Hematopoietic multipotent progenitor cell treated with erythropoietin and hydrocortisone succinate and interleukin-3 and kit ligand, for 15 days (in vitro differentiated cells): ENCODE measurements at places on chromosomes 4 and X.
A peak's percentile ranks its signal among the peaks of the same experiment; 100 is the strongest.

GRCh38 chr4:63788271-63788670 lies 621.0 kb downstream of the TECRL start:
- no peak for DNase-seq

GRCh38 chr4:86561256-86561655 lies 32.9 kb upstream of the PTPN13 start:
- DNase-seq: no peak

DNA sequence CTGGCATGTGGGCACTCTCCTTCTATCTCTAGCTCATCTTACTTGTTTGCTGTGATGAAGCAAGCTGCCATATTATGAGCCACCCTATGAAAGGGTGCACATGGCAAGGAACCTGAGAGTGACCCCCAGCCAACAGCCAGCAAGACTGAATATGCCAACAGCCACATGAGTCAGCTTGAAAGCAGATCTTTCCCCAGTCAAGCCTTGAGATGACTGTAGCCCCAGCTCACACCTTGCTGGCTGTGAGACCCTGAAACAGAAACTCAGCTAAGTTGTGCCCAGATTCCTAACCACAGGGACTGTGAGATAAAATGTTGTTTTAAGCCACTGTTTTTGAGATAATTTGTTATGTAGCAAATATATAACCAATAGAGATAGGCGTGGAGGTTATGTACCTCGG lies 36.2 kb downstream of the KDM5C start:
- DNase-seq: no peak

DNA sequence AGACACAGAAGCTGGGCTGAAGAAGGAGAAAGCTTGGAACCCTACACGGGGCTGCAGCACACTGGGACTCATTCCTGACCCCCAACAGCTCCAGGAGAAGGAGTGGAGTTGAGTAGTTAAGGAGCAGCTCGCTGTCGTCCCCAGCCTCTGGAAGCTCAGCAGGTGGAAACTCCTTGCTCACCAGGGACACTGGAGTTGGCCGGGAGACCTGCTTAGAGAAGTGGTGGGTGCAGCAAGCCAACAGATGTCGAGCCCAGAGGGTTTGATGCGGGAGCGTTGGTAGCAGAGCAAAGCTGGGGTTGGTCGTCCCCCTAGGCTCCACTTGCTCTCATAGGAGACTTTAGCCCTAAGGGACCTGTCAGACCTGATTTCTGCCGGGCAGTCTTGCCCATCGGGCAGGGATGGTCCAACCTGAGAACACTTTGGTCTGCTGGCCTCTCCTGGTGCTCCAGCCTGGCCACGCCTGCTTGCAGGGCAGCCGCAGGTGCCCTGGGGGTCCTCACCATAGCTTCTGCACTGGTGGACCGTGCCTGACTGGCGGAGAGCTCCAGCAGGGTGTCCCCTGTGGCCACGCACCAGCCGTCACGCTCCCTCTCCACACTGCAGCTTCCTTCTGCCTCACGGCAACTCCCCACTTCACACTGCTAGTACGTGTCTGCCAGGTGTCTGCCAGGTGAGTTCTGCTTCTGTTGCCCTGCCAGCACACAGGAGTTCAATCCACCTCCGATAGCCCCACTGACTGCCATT lies 353.7 kb downstream of the GASK1B start:
- no peak for DNase-seq

- no peak for DNase-seq
Measured at GRCh38 chr4:90943311-90943710, 816.1 kb downstream of the CCSER1 start.

DNA sequence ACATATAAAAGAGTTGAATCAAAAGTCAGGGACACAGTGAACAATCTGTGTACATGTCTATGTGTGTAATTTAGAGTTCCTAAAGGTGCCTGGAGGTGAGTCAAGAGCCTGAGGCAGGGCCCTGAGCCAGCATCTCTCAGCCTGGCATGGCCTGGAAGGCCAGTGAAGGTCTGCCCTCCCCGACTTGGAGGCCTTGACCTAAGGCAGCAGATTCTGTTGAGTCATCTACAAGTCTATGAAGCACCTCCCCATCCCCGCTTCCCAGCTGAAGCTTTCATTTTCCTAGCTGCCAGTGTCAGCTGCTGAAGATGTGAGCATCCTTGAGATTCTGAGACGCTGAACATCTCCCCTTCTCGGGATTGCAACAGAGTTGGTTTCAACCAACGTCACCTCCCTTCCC lies 583.9 kb downstream of the BCOR start:
- DNase-seq: no peak

DNA sequence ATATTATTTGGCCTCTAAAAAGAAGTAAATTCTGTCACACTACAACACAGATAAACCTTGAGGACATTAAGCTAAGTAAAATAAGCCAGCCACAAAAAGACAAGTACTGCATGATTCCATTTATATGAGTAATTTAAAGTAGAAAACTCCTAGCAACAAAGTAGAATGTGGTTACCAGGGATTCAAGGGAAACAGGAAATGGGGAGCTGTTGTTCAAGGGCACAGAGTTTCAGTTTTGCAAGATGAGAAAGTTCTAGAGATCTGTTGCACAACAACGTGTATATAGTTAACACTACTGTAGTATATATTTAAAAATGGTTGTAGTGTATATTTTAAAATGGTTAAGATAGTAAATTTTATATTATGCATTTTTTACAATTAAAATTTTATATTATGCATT lies 25.4 kb downstream of the SEC31A start:
- no peak for DNase-seq

DNA sequence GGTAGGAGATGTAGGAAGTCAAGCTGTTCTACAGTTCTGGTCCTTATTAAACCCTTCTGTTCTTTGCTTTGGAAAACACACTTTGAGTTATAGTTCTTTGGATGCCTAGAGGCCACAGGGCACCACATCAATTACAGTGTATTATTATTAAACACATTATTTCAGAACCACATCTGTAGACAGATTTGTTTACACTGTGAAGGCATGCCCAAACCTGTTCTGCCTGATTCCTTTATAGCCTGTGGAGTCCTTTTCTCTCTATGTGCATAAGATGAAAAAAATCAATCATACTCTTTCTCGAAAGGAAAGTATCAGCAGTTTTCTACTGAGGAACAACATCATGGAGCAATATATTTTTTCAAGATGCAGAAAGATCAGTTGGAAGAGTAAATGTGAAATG lies 371.3 kb upstream of the INTU start:
- DNase-seq: no peak

DNA sequence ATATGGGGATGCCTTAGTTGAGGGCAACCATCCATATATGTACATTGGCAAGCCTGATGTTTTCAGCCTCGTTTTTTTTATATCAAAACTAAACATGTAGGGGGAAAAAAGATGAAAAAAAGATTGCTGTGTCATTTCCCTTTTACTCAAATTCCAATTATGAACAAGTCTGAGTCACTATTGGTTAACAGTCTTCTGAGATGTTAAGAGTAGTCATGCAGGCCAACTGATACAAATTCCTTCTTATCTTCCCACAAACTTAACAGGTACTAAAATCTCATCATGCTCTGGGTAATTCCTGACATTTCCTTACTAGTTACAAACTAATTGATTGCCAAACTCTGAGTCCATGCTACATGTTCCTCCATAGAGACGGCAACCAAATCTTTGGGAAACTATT lies 222.1 kb downstream of the FRMPD4 start:
- DNase-seq: no peak

DNA sequence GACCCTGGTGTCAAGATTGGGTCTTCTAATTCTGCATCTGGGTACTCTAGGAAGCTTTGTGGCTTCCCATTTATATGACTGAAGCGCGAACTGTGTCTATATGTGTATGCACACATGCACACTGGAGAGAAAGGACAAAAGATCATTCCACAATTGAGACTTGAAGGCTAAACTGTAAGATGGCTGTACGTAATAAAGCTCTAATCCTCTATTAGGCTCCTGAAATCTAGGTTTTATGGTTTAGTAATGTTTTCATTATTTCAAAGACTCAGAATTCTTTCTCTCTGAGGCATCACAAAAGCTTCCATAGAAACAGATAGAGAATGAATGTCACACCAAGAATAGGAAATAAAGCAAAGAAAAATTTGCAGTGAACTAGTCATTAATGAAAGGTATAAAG lies 320.7 kb upstream of the FTHL17 start:
- DNase-seq: no peak

DNA sequence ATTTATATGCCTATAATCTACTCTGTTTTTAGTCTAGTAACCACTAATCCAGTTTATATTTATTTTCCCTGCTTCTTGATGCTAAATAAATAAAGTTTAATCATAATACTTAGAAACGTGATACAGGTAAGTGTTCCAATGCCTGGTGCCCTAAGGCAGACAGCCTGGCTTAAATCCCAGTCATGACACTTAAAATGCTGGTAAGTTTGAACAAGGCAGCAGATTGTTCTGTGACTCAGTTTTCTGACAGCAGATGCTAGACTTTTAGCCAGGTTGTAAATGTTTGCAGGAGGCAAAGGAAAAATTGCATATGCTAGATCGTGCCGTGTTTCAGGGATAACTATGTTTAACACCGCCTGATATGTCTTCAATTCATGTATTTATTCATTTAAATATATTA lies 2661.6 kb downstream of the PCDH7 start:
- DNase-seq: no peak

GRCh38 chrX:9687899-9688298 lies 77.7 kb downstream of the GPR143 start:
- no peak for DNase-seq

- no peak for DNase-seq
Measured at GRCh38 chrX:77276742-77277141, 170.4 kb upstream of the FGF16 start.

DNA sequence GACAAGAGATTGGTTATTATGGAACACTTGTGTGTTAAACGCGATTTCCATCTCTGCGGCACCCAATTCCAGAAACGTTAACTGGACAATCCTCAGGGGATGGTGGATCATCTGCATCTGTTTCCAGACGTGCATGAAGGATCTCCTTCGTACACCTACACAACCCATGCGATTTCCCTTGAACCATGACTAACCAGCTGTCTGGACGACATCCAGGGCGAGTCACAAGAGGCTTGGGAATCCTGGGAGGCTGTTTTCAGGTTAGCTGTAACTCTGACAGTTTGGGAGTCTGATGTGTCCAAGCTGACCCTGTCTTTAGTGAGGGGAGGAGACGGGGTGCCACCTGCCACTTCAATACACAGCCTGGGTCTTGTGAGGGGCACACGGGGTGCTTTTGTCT lies 84.5 kb downstream of the GATB start:
- DNase-seq: no peak

DNA sequence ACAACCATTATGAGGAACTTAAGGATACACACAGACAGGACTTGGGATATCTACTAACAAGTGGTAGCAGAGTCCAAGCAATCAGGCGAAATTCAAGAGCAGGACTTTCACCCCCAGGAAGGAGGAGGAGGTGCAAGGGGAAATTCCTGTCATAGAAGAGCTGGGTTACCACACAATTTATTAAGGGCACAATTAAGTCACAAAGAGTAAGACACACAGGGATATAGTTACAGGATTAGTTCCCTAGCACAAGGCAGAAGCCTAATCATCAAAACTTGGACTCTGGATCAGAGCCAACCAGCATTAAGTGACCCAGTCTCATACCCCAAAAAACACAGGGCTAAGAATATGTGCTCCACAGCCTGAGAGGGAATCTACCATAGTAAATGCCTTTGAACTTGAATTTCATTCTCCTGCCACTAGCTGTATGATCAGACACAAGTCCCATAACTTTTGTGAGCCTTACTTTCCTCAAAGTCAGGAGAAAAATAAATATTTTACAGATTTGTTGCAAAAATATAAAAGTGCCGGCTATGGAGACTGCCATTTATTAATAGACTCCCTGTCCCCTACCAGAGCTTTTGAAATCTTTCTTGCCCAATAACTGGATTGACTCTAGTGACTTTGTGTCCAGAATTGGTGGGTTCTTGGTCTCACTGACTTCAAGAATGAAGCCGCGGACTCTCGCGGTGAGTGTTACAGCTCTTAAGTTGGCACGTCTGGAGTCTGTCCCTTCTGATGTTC lies 87.0 kb downstream of the SYNPO2 start:
- no peak for DNase-seq

GRCh38 chr4:151628001-151628608 lies 132.7 kb downstream of the GATB start:
- no peak for DNase-seq

DNA sequence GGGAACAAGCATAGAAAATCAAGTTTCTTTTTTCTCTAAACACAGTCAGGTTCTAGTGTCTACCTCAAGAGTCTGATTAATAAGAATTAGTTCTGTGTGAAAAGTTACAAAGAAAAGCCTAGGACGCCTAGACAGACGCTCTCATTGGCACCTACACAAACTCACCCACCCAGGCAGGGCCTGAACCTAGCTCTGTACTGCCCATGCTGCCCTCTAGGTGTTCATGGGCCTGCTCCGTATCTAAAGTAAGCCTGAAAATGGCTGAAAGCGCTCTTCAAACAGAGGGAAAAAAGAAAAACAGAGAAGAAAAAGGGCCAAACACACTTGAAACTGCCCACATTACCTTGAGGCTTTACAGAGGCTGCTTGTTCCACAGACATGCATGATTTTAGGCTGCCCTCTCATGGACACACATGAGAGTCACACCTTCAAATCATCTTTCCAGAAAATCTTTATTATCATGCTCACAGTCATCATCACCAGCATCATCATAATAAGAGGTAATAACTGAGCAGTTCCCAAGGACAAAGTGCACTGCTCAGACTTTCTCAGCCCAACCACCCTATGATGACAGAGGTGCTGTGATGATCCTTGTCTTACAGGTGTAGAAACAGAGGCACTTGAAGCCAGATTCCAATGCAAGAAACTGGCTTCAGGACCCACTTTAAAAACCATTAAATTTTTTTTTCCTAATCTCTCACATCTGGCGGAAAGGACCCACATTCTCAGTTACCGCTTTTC lies 49.6 kb downstream of the MAP7D2 start:
- peak; percentile 2 for DNase-seq

GRCh38 chr4:4984186-4984585 lies 35.1 kb downstream of the CYTL1 start:
- no peak for DNase-seq
